Bronchial smooth muscle cell (primary cell): ENCODE measurements at places on chromosomes 5 and 9. TPM values are rescaled to one million over a fixed set of nuclear protein-coding genes. Genes with fewer than 3 reads are reported as not detected.

The TAF1L gene
- under 0.01 TPM in 2 replicates for total RNA-seq

The FREM1 gene
- 0.16 TPM in 1 of 2 replicates, not detected in the other for total RNA-seq

The PCDHA1 gene
- under 0.01 TPM in 2 replicates for total RNA-seq

The ARL15 gene
- total RNA-seq: 20.8 and 26.9 TPM in 2 replicates

The ZBTB34 gene
- 4.1 and 5.8 TPM in 2 replicates for total RNA-seq

The BAAT gene
- total RNA-seq: 0.16 TPM in 1 of 2 replicates, not detected in the other

The ZNF354C gene
- 7.1 and 8.2 TPM in 2 replicates for total RNA-seq

The KIF12 gene
- total RNA-seq: not detected in 2 replicates
